ENCODE measurements at places on chromosomes 13 and 19.
A peak's percentile ranks its signal among the peaks of the same experiment; 100 is the strongest.

DNA sequence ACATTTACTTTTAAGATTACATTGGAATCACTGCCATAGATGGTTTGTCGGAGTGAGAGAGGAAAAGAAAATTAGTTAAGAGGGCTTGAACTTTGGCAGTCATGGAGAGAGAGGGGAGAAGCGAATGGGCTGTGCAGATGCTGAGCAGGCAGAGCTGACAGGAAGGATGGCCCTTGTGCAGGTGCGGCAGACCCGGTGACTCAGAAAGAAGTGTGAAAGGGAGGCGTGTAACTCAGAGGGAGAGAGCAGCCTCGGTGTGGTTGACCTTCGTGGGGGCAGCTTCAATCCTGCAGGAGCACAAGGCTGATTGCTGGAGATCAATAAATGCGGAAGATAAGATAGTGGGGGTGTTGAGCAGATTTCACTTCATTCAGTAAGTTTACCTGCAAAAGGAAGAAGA is 76.9 kb downstream of the TNFSF13B start:
- DNase-seq = no peak

- DNase-seq = no peak
These were observed 619.2 kb upstream of the SGCG start for GRCh38 chr13:22561581-22561980.

- DNase-seq = no peak
These were observed 764.8 kb upstream of the GPC6 start for GRCh38 chr13:92461831-92462230.

DNA sequence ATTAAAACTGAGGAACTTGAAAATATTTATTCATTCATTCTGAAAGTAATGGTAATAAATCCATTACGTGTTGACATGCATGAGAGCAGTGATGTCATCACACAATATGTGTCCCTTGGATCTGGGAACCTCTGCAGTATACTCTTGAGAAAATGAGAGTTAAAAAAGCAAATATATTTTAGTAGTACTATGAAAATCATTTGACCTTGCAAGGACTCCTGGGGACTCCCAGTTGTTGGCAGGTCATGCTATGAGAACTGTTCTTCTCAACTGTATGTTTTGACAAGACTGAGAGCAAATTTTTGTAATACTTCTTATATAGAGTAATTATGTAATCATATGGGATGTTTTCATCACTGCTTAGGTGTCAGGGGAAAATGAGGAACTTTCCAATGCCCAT is 249.4 kb downstream of the PCCA start:
- DNase-seq = no peak

DNA sequence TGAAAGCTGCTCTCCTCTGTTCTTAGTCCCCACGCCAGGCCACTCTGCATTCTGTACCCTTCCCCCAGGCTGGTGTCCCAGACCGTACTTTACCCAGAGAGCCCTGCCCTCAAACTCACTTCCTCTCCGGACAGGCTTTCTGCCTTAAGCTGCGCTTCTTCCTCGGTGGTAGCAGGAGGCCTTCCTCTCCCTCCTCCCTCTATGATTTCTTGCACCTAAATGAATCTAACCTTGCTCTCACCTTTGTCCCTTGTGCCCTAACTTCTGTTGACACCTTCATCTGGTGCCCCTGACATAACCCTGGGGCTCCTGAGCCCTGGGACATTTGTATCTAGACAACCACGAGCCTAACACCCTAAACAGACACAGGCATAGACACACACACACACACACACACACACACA is 29.6 kb upstream of the CEACAM21 start:
- DNase-seq = peak; percentile 34

- DNase-seq = no peak
These were observed 10.9 kb upstream of the S1PR4 start for GRCh38 chr19:3167533-3168272.

DNA sequence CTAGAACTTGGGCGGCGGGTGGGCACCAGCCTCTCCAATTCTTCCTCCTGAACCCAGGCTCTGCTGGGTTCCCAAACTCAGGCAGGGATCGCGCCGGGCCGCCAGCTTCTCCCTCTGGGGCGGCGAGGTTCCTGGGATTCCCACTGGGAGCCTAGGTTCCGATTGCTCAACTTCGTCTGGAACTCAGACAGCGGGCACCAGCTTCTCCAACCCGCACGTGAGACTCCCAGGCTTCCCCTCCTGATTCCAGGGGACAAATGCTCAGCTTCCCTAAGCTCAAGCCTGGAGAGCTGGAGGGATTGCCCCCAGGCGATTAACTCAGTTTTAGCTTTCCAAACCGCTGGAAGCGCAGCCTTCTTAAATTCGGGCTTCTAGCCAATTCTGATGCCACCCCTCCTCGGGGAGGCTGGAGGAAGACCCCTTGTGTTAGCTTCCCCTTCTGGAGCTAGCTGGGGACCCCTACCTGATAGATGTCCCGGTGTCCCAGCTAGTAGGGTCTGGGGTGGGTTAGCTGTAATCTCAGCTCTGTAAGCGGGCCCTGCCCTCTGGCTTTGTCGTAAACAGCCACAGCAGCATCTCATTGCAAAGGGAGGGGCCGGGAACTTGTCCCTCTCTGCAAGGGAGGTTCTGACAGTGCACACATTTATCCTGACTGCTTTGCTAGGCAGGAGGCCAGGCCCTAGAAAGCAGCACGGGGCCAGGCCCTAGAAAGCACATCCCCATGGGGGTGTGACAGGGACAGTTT is 671 bp downstream of the MCOLN1 start:
- no peak for DNase-seq

DNA sequence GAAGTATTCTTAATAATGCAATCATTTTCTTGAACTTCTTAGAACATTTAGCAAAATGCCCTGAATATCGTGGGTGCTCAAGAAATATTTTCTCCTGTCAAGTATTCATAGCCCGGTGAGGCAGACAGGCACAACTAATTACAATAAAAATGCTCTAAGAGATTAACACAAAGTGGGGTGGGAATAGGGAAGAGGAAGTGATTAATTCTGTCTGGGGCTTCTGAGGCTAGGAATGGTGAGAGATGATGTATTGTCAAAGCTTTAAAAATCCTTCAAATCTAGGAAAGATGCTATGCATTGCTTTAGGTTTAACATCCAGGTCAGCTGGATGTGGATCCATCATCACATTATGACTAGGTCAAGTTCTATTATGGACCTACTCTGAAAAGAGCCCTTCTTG is 66.9 kb upstream of the POSTN start:
- DNase-seq = no peak

DNA sequence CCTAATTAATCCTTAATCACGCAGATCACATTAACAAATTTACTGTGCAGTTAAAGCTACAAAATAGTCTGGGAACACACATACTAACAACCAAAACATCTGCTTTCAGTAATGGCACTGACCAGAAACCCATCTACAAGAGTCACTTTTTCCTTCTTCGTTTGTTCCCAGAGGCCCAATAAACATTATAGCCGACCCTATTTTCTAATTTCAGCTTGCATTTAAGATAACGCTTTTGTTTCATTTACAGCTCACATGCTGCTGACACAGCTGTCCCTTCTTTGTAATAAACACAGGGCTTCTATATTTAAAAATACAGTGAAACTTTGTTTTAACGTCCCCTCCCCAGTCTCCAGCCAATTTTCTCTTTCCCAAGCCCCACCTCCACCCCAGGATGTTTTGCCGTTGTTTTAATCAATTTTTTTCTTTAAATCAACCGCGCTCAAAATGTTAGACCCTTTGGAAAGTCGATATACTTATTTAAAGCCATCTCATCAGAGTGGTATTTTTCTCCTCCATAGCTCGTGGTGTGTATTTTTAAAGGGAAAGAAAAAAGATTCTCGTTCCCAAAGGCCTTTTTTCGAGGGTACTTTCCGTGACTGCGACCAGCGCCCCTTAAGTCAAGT is 1.7 kb upstream of the WBP4 start:
- no peak for DNase-seq

GRCh38 chr19:35081201-35081600 is 34.4 kb upstream of the FXYD3 start:
- no peak for DNase-seq

DNA sequence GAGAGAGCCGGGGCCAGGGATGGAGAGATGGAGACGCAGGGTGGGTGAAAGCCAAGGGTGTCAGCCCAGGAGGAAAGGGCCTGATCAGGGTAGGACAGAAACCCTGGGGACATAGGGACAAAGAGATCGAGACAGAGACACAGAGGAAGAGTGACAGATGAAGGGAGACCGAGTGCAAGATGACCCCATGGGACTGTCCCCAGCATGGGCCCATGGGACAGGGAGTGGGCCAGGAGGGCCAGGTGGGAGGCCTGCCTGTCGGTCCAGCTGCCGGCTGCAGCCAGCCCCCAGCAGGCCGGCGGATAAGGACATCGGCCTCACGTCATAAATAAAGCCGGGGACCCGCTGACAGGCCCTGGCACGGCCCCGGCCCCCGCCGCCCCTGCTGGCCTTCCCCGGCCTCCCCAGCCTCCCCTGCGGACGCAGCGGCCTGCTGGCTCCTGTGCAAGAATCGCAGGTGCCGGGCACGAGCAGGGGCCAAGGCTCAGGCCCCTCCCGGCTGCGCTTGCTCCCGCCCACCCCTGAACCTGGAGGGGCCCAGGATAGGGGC is 6.3 kb downstream of the REX1BD start:
- DNase-seq = no peak

Measured in naive thymus-derived CD4-positive, alpha-beta T cell (primary cell).